Epithelial cell of umbilical artery (primary cell): ENCODE measurements at places on chromosomes 2 and 18. TPM values are rescaled to one million over a fixed set of nuclear protein-coding genes. Genes with fewer than 3 reads are reported as not detected.

The TFCP2L1 gene
- total RNA-seq = under 0.01 TPM in 1 of 2 replicates, not detected in the other

The HOXD13 gene
- total RNA-seq = under 0.01 TPM in 1 of 2 replicates, not detected in the other

The CRYGC gene
- total RNA-seq = not detected in 2 replicates

The TUBB8B gene
- total RNA-seq = not detected in 2 replicates

The IL1R1 gene
- total RNA-seq = 0.65 and 2.4 TPM in 2 replicates
